ENCODE measurements at places on chromosomes 7 and 10. TPM values are rescaled to one million over a fixed set of nuclear protein-coding genes. Genes with fewer than 3 reads are reported as not detected.

DNA sequence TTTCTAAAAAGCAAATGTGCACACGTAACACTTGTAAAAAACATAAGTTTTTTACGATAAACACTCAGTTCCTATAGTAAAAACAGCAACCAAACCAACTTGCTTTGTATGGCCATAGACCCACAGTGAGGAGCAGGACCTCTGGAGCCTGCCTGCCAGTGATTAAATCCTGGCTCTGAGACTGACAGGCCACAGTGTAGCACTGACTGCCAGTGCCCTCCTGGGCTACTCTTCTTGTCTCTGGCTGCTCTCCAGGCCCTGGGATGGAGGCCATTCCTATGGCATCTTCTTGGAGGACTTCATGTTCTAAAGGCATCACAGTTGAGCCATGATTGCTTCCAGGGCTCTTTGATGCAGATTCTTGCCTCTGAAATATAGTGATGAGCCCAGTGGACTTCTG lies 22.7 kb upstream of the TMEM254 start:
- H3K27ac ChIP-seq: no peak overlapping the region
- no peak for DNase-seq
- no peaks in the 10 kb centered on the region for H3K4me1 ChIP-seq
- no peaks in the 10 kb centered on the region for H3K36me3 ChIP-seq

GRCh38 chr7:157033483-157034473 lies 23.3 kb upstream of the MNX1 start:
- H3K27ac ChIP-seq: no peak overlapping the region
- H3K4me3 ChIP-seq: no peak overlapping the region
- no peaks in the 10 kb centered on the region for H3K27me3 ChIP-seq

DNA sequence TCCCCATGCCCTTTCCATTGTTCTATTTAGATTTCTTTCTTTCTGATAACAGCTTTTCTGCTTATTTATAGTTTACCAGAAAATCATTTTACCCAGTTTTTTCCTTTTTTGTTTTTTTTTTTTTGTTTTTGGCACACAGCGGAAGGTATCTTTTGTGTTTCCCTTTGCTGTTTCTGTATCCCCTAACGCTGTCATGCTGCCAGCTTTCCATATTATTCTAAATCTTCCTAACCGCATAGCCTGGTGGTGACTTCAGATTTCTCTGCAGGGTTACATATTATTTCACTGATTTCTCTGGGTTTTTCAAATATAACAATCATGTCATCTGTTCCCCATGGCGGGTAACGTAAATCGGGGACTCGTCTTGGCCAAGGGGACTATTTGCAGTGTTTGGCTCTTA lies 4.0 kb upstream of the SLC29A4 start:
- no peak for DNase-seq
- no peak overlapping the region for H3K4me3 ChIP-seq
- H3K36me3 ChIP-seq: no peaks in the 10 kb centered on the region
- peaks cover 7% of the 10 kb centered on the region for H3K27me3 ChIP-seq
- H3K4me1 ChIP-seq: peaks cover 18% of the 10 kb centered on the region

DNA sequence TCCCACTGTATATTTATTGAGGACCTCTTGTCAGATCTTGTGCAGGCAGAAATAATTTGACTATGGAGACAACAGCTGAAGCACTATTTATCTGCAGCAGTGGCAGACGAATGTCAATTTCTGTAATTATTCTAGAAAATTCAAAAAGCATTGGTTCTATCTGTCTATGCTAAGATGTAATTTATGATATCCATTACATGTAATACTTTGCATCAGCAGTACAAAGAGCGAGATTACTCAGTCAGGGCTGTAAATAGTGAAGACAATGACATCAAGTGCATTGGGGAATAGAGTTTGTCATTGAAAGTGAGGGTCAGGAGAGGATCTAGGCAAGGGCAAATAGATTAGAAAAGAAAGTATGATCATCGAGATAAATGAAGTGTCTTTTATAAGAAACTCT lies 508.2 kb downstream of the ZWINT start:
- no peaks in the 10 kb centered on the region for H3K4me1 ChIP-seq
- no peaks in the 10 kb centered on the region for H3K27me3 ChIP-seq
- DNase-seq: no peak
- H3K36me3 ChIP-seq: no peaks in the 10 kb centered on the region

DNA sequence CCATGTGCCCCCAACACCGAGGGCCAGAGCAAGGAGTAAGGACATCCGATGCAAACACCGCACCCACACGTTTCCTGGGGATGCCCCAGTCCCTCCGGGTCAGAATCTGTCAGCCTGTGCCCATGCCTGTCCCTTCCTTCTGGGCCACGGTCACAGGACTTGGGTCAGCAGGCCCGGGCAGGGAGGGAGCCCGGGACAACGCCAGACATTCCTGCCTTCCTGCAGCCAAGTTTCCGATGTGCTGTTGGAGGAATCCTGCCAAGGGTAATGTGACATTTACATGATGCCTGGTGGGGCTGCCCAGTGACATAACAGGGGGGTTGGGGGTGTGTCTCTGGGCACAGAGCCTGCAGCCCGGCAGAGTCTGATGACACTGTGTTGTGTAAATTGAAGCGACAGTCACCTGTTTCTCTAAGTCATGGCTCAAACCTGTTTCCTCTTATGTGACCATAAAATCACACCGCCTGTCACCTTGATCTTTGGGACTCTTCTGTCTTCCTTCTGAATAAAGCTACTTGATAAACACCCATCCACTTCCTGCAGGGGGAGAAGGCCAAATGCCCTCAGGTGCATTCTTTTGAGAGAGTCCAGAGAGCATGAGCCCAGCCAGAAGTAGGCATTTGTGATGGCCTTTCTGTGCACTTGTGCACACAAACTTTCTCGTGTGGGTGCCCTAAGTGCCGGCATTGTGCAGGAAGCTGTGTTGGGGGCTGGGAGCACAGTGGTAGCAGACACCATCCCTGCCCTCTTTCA lies 175.3 kb upstream of the RHEB start:
- H3K27me3 ChIP-seq: no peaks in the 10 kb centered on the region
- H3K27ac ChIP-seq: no peak overlapping the region
- H3K4me3 ChIP-seq: no peak overlapping the region
- peak; percentile 78 for DNase-seq
- H3K36me3 ChIP-seq: no peaks in the 10 kb centered on the region

DNA sequence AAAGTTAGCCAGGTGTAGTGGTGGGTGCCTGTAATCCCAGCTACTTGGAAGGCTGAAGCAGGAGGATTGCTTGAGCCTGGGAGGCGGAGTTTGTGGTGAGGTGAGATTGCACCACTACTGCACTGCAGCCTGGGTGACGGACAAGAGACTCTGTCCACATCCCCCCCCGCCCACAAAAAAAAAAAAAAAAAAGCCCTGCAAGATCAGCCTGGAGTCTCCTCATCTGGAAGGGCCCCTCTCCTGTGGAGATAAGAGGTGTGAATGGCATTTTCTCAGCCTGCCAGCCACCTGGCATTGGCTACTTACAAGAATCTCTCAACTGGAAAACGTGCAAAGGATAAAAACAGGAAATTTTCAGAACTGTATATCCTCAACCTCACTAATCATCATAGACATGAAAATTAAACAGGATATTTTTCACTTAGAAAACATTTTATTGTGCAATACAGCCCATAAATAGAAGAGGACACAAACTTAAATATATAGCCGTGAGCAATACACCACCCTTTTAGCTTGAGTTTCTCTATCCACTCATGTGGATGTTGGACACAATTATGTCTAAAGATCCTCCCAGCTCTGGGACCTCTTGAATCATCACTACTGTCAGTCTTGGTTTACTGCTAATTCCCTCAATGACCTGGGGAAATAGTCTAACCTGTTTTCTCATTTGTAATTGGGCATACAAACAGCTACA lies 11.3 kb upstream of the TSPAN15 start:
- H3K27me3 ChIP-seq: no peaks in the 10 kb centered on the region
- DNase-seq: peak; percentile 65
- H3K4me1 ChIP-seq: no peaks in the 10 kb centered on the region
- H3K4me3 ChIP-seq: no peak overlapping the region

- H3K27ac ChIP-seq: no peak overlapping the region
- no peaks in the 10 kb centered on the region for H3K4me1 ChIP-seq
- H3K27me3 ChIP-seq: no peaks in the 10 kb centered on the region
- no peak overlapping the region for H3K4me3 ChIP-seq
- H3K36me3 ChIP-seq: no peaks in the 10 kb centered on the region
Observed at GRCh38 chr7:6299774-6300173, 27.4 kb upstream of the CYTH3 start.

DNA sequence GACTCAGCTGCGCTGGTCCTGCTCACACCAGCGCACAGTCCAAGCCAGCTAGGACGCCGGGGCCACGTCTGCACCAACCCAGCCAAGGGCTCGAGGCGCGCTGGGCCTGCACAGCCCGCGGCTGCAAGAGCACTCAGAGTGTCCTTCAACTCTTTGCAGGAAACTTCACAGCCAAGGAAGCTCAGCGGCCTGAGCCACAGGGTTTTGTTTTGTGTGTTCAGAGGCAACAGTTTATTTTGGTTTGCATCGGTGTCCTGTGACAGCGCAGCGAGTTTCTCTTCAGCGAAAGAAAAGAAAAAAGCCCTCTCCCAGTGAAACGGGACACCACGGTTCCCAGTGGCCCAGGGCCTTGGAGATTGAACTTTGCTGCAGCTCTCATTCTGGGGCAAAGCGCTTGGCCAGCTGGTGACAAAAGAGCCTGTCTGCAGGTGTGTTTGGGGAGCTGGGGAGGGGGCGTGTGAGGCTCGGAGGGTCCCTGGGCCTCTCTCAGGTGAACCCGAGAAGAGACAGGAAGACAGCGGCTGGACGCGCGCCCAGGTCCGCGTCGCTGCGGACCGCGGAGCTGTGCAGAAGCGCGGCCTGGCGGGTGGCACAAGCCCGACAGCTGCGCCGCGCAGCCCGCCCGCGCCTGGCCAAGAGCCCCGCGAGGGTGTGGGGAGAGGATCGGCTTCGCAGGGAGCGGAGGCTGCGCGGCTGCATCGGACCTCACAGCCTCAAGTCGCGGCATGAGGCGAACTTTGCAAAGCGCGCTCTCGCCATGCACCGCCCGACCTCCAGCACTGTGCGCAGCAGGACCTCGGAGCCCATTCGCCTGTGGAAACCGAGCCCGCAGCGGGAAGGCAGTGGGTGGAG lies 922 bp downstream of the CXCL12 start:
- H3K4me1 ChIP-seq: peaks cover 24% of the 10 kb centered on the region
- peaks cover 8% of the 10 kb centered on the region for H3K36me3 ChIP-seq
- peaks cover 27% of the 10 kb centered on the region for H3K27me3 ChIP-seq
- peak overlapping the region; percentile 69 for H3K4me3 ChIP-seq
- H3K27ac ChIP-seq: peak overlapping the region; percentile 75
- DNase-seq: peak; percentile 67

- H3K4me3 ChIP-seq: no peak overlapping the region
- no peak overlapping the region for H3K27ac ChIP-seq
- no peaks in the 10 kb centered on the region for H3K4me1 ChIP-seq
- no peak for DNase-seq
Observed at GRCh38 chr10:69208761-69209160, 11.4 kb upstream of the HKDC1 start.

- H3K27ac ChIP-seq: no peak overlapping the region
- H3K36me3 ChIP-seq: no peaks in the 10 kb centered on the region
- H3K4me3 ChIP-seq: no peak overlapping the region
- DNase-seq: no peak
- H3K27me3 ChIP-seq: no peaks in the 10 kb centered on the region
Observed at GRCh38 chr7:26179826-26180497, 20.6 kb downstream of the HNRNPA2B1 start.

- H3K4me1 ChIP-seq: no peaks in the 10 kb centered on the region
- H3K36me3 ChIP-seq: no peaks in the 10 kb centered on the region
- no peaks in the 10 kb centered on the region for H3K27me3 ChIP-seq
- no peak overlapping the region for H3K4me3 ChIP-seq
Observed at GRCh38 chr7:132123773-132124172, 452.5 kb downstream of the PLXNA4 start.

DNA sequence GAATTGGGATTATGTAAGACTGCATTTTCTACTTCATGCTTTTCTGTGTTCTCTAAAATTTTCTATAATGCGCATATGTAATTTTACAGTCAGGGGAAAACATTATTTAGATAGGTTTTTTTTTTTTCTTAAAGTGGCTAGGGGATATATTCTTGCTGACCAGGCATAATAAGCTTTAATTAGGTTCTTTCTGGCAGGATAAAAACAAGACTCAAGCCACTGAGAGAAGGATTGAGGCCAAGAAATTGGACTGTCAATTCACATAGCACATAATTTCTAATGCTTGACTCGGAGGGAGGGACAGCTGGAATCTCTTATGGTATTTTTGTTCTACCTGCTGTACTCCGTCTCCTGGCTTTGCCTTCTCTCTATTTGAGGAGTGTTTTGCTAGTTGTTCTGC lies 119.8 kb upstream of the NPVF start:
- no peak for DNase-seq
- H3K27ac ChIP-seq: no peak overlapping the region
- H3K27me3 ChIP-seq: no peaks in the 10 kb centered on the region
- no peak overlapping the region for H3K4me3 ChIP-seq
- H3K36me3 ChIP-seq: no peaks in the 10 kb centered on the region

DNA sequence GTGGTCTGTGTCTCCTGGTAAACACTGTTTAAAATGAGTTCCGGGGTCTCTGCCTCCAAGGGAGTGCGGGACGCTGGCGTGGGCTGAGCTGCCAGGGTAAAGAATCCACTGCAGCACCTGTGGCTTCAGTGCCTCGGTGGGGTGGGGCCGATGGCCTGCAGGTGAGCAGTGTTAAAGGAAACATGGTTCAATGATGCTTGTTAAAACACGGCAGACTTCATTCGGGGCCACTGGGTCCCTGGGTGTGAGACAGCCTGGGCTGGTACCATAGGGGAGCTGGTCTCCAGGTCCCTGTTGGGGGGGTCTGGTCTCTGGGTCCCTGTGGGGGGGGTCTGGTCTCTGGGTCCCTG lies 24.9 kb upstream of the KNDC1 start:
- DNase-seq: no peak
- no peaks in the 10 kb centered on the region for H3K36me3 ChIP-seq
- no peaks in the 10 kb centered on the region for H3K4me1 ChIP-seq
- peaks cover 8% of the 10 kb centered on the region for H3K27me3 ChIP-seq
- no peak overlapping the region for H3K27ac ChIP-seq

- no peaks in the 10 kb centered on the region for H3K36me3 ChIP-seq
- no peak for DNase-seq
- H3K27me3 ChIP-seq: no peaks in the 10 kb centered on the region
- no peak overlapping the region for H3K4me3 ChIP-seq
Observed at GRCh38 chr7:73971322-73971703, 56.7 kb upstream of the ELN start.

TET1 gene
- total RNA-seq: 8.9 TPM

FRG2B gene
- total RNA-seq: not detected

C7orf57 gene
- total RNA-seq: not detected

MRC1 gene
- total RNA-seq: 18.8 TPM

PNLIPRP3 gene
- not detected for total RNA-seq

SEC23IP gene
- total RNA-seq: 31.4 TPM
